Large intestine (tissue), 12 donors: ENCODE measurements at places on chromosomes 16 and 17. TPM values are rescaled to one million over a fixed set of nuclear protein-coding genes. Genes with fewer than 3 reads are reported as not detected.

GRCh38 chr16:89863741-89864526, 9.5 kb upstream of the TCF25 start:
- H3K36me3 ChIP-seq, result peaks cover 67% of the 10 kb centered on the region
- H3K4me3 ChIP-seq, result no peak overlapping the region
- no peak for DNase-seq
- H3K4me1 ChIP-seq, result no peaks in the 10 kb centered on the region
- H3K27me3 ChIP-seq, result no peaks in the 10 kb centered on the region

DNA sequence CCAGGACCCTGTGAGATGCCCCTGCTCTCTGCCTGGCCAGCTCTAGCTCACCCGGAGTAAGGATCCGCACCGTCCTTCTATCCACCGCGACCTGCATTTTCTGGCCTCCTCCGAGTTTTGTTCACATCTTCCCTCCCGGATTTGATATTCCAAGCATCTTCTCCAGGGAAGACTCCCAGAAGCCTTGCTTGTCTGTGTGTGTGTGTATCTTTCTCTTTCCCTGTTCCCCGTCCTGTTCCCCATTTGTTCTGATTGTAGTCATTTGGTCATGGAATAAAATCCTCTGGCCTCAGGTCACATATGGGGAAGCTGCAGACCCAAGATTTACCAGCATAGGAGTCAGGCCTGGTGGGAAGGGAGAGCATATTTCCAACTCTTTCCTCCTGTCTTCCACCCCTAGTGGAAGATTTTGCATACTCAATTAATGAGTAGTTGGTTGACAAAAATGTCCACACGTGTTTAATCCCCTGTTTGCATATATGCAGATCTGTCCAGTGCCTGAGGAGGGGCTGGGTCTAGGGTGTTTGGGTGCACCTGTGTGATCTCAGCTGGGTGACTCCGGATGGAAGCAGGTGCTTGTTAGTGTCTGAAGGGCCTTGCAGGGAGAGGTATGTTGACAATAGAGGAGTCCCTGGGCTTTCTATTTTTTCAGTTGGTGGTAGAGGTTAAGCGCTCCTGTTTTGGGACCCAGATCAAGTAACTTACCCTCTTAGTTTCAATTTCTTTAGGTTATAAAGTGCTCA, 1.9 kb downstream of the PRAC1 start:
- no peaks in the 10 kb centered on the region for H3K36me3 ChIP-seq
- peaks cover 97% of the 10 kb centered on the region for H3K27me3 ChIP-seq

DNA sequence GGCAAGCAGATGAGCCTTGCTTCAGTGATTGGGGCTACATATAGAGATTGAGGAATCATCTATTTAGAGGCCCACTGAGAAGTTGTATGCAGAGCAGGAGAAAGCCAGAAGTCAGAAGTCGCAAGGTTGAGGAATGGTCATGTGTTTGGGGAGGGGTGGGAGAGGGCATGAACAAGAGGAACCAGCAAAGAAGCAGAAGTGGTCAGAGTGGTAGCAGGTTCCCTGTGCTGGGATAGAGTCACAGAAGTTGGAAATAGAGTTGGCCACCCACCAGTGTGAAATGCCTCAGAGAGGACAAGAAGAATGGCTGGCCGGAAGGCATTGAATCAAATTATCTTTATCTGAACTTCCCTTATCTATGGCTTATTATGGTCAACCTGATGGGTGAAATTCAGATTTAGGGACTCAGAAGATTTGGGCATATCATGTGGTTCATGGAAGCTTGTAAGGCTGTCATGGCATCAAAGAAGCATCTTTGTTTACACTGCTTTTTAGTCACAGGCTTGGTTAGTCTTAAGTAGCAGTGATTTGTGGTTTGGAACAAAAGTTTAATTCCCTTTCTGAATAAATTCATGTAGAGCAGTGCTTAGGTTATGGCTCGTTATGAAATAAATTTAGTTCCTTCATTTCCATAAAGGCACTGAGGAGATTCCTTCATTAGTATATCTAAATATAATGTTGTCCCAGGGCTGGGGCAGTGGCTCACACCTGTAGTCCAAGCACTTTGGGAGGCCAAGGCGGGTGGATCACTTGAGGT, 19.7 kb downstream of the MAP3K3 start:
- peaks cover 16% of the 10 kb centered on the region for H3K36me3 ChIP-seq
- H3K4me1 ChIP-seq, result no peaks in the 10 kb centered on the region
- H3K27me3 ChIP-seq, result no peaks in the 10 kb centered on the region
- H3K4me3 ChIP-seq, result no peak overlapping the region
- no peak overlapping the region for H3K27ac ChIP-seq

DNA sequence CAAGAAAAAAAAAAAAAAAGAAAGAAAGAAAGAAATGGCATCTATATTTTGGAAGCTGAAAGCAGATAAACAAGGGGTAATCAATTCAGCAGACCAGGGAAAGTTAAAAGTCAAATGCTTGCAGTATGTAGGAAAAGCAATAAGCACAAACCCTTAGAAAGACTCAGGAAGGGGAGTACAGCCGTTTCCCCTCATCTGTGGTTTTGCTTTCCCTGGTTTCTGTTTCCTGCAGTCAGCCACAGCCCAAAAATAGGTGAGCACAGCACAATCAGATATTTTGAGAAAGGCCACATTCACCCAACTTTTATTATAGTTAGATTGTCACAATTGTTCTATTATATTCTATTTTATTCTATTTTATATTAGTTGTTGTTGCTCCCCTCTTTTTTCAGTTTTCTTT, 14.4 kb upstream of the ALOX12 start:
- no peaks in the 10 kb centered on the region for H3K36me3 ChIP-seq
- no peak overlapping the region for H3K27ac ChIP-seq
- H3K27me3 ChIP-seq, result no peaks in the 10 kb centered on the region

DNA sequence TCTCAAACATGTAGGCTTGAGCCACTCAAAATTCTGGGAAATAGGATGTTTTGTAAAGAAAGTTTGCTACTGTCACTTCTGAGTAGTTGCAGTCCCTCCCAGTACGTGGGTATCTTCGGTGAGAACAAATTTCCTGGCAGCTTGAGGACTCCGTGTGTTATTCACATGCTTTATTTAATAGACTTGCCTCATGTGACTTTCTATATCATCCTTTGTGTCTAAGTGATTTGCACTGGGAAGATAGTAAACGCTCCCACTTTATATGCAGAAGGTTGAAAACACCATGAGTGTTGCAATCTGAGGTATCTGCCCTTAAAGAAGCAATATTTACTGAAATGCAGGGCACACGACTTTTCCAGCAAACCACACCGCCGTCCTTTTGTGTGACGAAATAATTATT, 643.7 kb downstream of the MAF start:
- no peak for DNase-seq
- no peaks in the 10 kb centered on the region for H3K36me3 ChIP-seq
- H3K4me1 ChIP-seq, result no peaks in the 10 kb centered on the region

DNA sequence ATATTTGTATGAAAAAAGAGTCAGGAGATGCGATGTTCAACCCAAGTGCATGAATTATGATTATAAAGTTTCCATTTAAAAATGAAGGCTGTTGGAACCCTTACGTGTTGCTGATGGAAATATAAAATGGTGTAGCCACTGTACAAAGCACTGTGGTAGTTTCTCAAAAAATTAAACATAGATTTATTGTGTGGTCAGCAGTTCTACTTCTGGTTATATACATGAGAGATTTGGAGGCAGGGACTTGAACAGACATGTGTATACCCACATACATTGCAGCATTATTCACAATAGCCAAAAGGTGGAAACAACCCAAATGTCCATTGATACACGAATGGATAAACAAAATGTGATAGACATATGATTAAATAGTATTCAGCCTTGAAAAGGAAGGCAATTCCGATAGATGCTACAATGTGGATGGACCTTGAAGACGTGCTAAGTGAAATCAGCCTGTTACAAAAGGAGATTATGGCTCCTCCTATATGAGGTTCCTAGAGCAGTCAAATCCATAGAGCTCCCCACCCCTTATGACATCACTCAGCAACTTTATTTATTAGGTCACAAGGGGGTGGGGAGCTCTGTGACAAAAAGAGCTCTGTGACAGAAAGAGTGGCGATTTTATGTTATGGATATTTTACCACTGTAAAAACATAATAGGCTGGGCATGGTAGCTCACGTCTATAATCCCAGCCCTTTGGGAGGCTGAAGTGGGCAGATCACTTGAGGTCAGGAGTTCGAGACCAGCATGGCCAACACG, 106.7 kb downstream of the MSI2 start:
- H3K4me3 ChIP-seq, result no peak overlapping the region
- H3K27ac ChIP-seq, result no peak overlapping the region
- no peaks in the 10 kb centered on the region for H3K36me3 ChIP-seq
- H3K4me1 ChIP-seq, result peaks cover 16% of the 10 kb centered on the region

GRCh38 chr16:73048292-73049080, 558 bp upstream of the ZFHX3 start:
- H3K4me1 ChIP-seq, result peaks cover 50% of the 10 kb centered on the region
- no peaks in the 10 kb centered on the region for H3K36me3 ChIP-seq
- H3K27me3 ChIP-seq, result no peaks in the 10 kb centered on the region

DNA sequence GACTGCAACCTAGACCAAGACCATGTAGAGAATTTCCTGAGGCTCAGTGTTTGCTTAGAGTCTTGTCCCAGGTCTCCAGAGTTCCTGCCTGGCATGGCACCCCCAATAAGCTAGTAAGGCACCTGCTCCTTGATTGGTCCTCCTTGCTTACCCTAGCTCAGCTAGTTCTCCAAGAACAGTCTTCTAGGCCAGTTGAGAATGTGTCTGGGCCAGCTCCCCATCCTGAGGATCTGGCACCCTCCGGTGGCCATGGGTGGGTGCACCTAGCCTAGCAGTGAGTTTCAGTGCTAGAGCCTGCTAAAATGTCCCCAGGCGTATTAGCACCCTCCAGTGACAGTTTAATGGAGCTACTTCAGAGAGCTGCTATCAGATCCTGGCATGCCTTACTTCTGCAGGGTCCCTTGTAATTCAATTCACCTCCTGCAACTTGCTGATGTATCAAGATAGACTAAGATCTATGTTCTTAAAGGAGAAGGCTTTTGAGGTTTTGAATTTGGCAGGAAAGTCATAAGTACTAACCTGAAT, 44.4 kb upstream of the MED13 start:
- no peaks in the 10 kb centered on the region for H3K36me3 ChIP-seq
- H3K27ac ChIP-seq, result no peak overlapping the region
- H3K4me1 ChIP-seq, result peaks cover 32% of the 10 kb centered on the region
- no peak overlapping the region for H3K4me3 ChIP-seq

- DNase-seq, result no peak
- H3K36me3 ChIP-seq, result no peaks in the 10 kb centered on the region
- H3K4me1 ChIP-seq, result no peaks in the 10 kb centered on the region
- H3K4me3 ChIP-seq, result no peak overlapping the region
- H3K27ac ChIP-seq, result no peak overlapping the region
These were observed 126.9 kb upstream of the WSCD1 start for GRCh38 chr17:5943232-5943631.

- no peak overlapping the region for H3K27ac ChIP-seq
- H3K27me3 ChIP-seq, result no peaks in the 10 kb centered on the region
- H3K4me1 ChIP-seq, result no peaks in the 10 kb centered on the region
- peak; percentile 44 for DNase-seq
These were observed 202.9 kb upstream of the IRX3 start for GRCh38 chr16:54489225-54490111.

- DNase-seq, result no peak
- no peaks in the 10 kb centered on the region for H3K36me3 ChIP-seq
- no peaks in the 10 kb centered on the region for H3K4me1 ChIP-seq
These were observed 252.1 kb downstream of the PHKB start for GRCh38 chr16:47713225-47713595.

GRCh38 chr17:72139212-72139611, 18.4 kb downstream of the SOX9 start:
- H3K27me3 ChIP-seq, result no peaks in the 10 kb centered on the region
- DNase-seq, result no peak
- H3K4me3 ChIP-seq, result no peak overlapping the region
- no peak overlapping the region for H3K27ac ChIP-seq
- H3K4me1 ChIP-seq, result peaks cover 12% of the 10 kb centered on the region
- H3K36me3 ChIP-seq, result no peaks in the 10 kb centered on the region

GRCh38 chr16:22659933-22660332, 149.2 kb downstream of the NPIPB5 start:
- no peak overlapping the region for H3K27ac ChIP-seq
- no peak overlapping the region for H3K4me3 ChIP-seq
- H3K27me3 ChIP-seq, result peaks cover 16% of the 10 kb centered on the region
- H3K36me3 ChIP-seq, result no peaks in the 10 kb centered on the region
- no peak for DNase-seq

DNA sequence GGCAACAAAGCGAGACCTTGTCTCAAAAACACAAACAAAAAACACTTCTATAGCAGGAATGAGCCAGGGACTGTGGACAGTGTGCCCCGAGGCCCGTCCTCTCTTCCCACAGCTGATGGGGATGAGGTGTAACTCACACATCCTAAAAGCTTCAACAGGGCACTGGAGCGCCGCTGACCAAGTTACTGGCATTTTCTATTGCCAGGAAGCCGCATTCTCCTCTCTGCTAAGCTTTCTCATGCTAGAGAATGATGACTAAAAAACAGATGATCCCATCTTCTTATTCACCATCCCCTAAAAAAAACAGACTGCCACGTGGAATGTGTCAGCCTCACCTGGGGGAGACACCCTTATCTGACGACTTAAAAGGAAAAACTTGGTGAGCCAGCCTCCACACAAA, 16.3 kb downstream of the CARHSP1 start:
- no peak overlapping the region for H3K4me3 ChIP-seq
- H3K27ac ChIP-seq, result no peak overlapping the region

GRCh38 chr16:26863931-26864330, 202.8 kb upstream of the C16orf82 start:
- H3K4me1 ChIP-seq, result no peaks in the 10 kb centered on the region
- no peaks in the 10 kb centered on the region for H3K36me3 ChIP-seq
- H3K27me3 ChIP-seq, result no peaks in the 10 kb centered on the region
- no peak for DNase-seq
- H3K27ac ChIP-seq, result no peak overlapping the region

ATXN1L gene
- polyA plus RNA-seq, result 21.2 TPM

IGFALS gene
- 8.3 TPM for polyA plus RNA-seq

HAP1 gene
- polyA plus RNA-seq, result 0.39 TPM

LLGL2 gene
- polyA plus RNA-seq, result 149 TPM

SLC38A8 gene
- polyA plus RNA-seq, result 0.12 TPM

MFAP4 gene
- 116 TPM for polyA plus RNA-seq
